SHP77 treated with DMSO at 0.1 percent for 48 hours (cell line): ENCODE measurements at places on chromosomes 7 and 10.

DNA sequence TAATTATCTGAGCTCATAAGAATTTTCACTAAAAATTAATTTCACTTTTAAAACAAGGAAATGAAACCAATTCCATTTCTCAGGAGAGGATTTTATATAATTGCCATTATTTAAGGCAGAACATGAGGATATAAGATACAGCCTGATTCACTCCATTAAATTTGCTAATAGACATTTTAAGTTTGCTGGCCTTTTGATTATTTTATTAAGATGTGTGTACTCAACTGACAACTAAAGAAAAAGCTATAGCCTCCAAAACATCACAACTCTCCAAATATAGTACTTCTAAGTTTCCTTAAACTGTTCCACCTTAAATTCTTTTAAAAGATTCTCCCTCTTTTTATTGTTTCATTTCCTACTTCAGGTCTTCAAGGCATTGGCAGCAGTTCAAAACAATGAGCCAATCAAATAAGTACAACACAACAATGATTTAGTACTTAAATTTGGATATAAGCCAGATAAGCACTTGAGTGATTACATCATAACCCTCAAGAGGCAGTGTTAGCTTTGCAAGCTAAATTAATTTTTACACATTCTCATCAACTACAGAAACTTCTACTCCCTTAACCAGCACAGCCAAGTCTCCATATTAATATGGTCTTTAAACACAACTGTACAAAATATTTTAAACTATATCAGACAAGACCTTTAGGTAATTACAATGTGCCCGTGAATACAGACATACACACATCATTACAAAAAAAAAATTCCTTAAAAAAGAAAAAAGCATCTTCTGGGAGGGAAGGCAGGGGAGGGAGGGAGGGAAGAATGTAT lies 121.8 kb downstream of the KMT2C start:
- DNase-seq, result peak; percentile 73

GRCh38 chr10:94104316-94105000 lies 110.7 kb downstream of the PLCE1 start:
- no peak for DNase-seq

GRCh38 chr7:78041423-78041822 lies 242.8 kb downstream of the PHTF2 start:
- no peak for DNase-seq

GRCh38 chr10:77201135-77202106 lies 436.2 kb downstream of the KCNMA1 start:
- DNase-seq, result no peak

DNA sequence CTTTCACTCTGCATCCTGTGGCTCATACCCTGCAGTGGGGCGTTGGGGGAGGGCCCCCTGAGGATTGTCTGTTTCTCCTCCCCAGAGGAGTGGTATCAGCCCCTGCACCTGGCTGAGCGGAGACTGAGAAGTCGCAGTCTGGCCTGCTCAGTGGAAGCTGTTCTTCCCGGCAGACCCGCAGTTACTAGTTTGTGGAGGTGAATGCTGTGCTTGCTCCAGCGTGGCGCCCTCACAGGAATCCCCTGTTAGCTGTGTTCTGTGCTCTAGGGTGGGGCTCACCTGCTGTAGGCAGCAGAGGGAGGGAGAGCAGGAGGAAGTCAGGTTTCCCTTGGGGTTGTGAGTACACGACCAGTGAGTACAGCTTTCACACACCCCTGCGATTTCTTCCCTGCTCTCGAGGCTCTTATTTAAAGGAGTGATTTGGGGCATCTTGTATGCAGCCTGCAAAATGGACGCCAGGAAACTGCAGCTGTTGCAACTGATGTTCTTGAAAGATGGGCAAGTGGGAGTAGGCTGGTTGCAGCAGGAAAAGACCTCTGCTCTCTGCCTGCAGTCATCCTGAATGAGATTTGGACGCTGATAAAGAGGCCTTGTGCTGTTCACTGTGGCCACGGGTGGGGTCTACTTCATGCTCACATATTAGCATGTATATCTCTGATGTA lies 66.4 kb downstream of the HK1 start:
- DNase-seq, result no peak

DNA sequence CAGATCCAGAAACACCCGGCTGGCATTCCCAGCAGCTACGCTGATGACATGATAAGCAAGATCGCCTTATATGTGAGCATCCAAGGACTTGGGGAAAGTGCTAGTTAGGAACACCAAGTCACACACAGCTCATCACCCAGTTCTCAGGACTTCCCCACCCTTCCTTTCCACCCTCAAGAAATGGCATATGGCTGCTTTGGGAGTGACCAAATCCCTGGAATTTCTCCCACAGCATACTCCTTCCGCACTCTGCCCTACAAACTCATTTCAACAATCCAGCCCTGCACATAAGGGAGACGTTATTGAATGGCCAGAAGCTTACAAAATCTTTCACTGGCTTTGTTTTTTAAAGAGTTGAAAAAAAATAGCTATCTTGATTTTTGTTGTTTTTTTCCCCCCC lies 4.2 kb downstream of the ITIH5 start:
- no peak for DNase-seq

GRCh38 chr10:129517680-129518057 lies 50.6 kb downstream of the MGMT start:
- DNase-seq, result no peak

DNA sequence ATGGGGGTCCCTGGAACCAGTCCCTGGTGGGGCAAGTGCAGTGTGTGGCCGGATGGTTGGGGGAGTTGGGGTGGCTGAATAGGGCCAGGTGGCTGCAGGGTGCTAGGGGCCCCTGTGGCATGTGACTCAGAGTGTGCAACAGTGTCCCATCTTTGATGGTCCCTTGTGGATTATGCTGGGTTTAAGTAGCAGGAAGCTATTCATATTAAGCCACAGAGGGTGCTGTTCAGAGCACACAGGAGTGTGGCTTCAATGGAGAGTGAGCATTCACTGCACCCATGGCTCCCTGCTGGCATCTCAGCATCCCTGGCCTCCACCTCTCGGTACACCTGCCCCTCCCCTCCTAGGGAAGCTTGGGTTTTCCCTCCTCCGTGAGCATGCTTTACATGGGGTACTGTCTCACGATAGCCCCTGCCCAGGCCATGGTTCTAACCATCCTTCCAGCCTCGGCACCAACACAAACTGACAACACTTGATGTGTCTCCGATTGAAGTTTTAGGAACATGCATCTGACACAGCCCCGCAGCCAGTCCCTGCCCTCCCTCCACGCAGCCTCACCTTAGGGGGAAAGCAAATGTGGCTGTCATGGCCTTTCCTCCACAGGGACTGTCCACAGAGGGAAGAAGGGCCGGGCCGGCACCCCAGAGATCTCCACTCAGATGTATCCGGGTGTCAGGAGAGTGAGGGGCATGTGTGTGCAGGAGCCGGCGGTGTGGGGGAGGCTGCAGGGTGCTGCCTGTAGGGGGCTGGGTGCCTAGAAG lies 30.4 kb upstream of the PPIF start:
- no peak for DNase-seq

- DNase-seq, result no peak
Measured at GRCh38 chr7:124033095-124033806, 384 bp upstream of the TMEM229A start.

- DNase-seq, result no peak
Measured at GRCh38 chr10:94432443-94432842, 30.1 kb downstream of the TBC1D12 start.

- DNase-seq, result no peak
Measured at GRCh38 chr7:140982508-140982907, 32.2 kb downstream of the MRPS33 start.

GRCh38 chr10:112767156-112767555 lies 182.9 kb upstream of the TCF7L2 start:
- no peak for DNase-seq

GRCh38 chr7:68484731-68485130 lies 1113.5 kb upstream of the AUTS2 start:
- no peak for DNase-seq

DNA sequence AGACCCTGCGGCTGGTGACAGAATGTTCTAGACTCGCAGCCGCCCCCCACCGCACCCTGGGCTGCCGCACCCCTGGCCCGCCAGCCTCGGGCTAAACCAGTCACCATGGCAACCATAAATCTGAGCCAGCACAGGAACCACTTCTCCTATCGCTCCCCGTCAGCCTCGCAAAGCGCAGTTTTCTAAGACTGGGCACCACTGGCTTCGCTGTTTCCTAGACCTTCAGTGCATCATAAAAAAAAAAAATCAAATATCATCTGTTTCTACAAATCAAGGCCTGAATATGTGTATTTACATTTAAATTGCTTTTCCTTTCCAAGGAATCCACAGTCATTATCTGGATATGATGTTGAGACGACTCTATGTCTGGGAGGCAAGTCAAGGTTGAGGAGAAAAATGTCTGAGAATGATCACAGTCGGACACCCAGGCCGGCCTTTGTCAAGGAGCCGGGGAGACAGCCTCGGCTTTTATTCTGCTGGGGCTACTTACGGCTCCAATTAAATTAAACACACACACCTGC lies 99.9 kb downstream of the PTPRN2 start:
- DNase-seq, result no peak

DNA sequence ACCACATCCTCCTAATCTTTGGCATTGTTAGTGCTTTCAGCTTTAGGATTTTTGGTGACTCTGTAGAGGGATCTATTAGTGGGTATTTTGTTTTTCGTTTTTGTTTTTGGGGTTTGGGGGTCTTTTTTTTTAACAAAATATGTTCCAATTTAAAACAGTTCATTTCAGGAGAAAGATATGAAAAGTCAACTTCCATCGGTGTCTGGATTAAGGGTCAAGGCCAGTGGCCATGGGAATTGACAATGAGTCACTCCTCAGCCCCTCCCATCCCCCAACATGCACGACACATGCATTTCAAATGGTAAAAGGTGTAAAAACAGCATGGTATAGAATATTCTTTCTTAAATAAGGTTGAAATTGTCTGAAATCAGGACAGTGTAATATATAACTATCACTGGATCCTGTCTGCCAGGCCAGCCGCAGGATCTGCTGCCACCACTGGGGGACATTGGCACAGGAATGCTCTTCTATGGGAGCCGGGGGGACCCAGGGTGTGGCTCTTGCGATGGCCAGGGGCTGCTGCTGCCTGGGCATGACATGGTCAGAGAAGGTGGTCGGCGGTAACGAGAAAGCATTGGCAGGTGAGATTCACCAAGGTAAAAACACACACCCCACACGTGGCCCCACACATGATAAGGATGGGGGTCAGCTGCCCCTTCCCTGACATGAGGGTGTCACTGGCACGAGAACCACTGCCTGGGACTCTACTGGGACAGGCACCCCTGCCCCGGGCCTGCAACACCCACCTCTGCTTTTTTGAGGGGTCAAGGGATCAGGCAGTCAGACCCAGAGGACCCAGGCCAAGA lies 126.2 kb upstream of the KCTD7 start:
- DNase-seq, result no peak

DNA sequence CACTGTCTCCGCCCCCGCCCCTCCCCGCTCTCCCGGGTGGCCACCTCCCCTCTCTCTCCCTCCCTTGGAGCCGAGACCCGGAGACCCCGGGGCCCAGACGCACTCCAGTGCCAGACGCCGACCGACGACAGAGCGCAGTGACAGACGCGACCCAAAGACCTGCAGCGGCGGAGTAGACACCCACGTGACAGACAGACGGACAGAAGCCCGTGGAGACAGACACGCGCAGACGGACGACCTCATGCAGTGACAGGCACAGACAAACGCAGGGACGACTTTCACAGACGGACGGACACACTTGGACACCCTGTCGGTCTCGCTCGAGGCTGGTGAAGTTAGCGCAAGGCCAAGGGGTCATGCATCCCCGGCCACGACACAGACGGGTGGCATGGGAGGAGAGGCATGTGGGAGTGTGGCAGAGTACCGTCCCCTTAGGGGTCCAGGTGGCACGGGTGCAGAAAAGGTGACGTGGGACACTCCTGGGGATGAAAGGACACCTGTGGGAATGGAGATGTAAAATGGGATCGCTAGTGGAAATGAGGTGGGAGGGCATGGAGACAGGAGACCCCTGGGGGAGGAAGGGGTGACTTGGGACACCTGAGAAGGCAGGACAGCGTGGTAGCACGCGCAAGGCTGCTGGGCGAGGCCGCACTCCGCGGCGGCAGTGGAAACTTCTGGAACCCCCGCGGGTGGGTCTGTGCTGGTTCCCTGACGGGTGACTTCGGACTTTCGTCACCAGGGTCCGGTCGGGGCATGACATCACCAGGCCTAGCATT lies 456 bp upstream of the ACHE start:
- DNase-seq, result no peak

GRCh38 chr10:48289501-48290238 lies 15.2 kb upstream of the FRMPD2 start:
- DNase-seq, result no peak

- DNase-seq, result no peak
Measured at GRCh38 chr7:110650328-110650727, 440.6 kb upstream of the LRRN3 start.

DNA sequence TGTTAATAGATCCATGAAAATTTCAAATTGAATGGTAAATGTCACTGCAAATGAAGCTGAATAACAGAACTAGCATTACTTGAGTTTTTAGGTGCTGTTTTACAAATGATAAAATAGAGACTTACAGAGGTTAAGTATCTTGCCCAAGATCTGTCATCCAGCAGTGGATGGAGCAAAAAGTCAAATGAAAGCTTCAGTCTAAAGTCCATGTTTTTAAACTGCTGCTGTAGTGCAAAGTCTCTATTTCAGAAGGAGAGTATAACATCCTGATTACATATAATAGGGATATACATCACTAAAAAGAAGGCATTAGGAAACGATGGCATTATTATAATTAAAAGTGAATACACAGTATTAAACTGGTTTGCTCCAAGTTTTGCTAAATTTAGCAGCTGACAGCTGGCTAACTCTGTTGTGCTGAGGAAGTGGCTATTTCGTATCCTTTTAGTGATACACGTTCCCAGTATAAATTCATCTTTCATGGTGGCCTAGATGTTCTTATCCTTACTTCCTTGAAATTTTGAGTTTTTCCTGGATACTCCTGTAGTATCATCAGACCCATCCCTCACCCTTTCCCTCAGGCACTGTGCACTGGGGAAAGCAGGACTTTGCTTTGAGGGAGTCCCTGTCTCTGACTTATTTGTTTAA lies 603.2 kb downstream of the MAGI2 start:
- no peak for DNase-seq

DNA sequence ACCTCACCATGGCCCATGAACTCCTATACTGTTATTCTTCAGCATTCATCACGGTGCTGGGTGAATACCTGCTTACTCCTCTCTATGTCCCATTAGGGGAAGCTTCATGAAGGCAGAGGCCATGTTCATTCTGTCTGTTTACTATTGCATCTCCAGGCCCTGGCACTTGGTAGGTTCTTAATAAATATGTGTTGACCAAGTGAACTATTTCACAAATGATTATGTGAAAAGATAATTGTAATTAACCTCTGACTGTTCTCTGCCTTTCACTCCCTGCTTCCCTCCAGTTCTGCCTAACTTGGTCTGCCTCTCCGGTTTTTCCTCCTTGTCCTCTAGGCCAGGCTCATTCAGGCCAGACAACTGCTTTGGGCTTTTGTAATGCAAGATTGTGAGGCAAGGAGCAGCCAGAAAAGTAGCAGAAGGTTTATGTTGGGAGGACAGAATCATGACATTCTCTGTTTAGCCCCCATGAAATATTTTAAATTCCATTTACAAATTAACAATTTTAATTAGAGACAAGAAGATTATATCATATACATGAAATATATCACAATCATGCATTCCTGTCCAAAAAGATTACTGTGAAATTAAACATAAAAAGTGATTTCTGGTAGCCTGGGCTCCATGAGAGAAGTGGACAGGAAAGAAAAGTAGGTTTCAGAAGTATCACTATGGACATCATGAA lies 42.1 kb upstream of the PLXNA4 start:
- DNase-seq, result no peak

- no peak for DNase-seq
Measured at GRCh38 chr10:35160743-35161142, 34.1 kb downstream of the CREM start.

- DNase-seq, result no peak
Measured at GRCh38 chr10:3995302-3996210, 210.5 kb upstream of the KLF6 start.

GRCh38 chr7:36984710-36985312 lies 260.5 kb upstream of the AOAH start:
- no peak for DNase-seq
